ENCODE measurements at places on chromosomes 5 and 9.

- DNase-seq = no peak
Observed at GRCh38 chr5:96997265-96997859, 61.5 kb downstream of the LNPEP start.

- no peak for DNase-seq
Observed at GRCh38 chr9:127411122-127411521, 13.1 kb upstream of the ZNF79 start.

- no peak for DNase-seq
Observed at GRCh38 chr5:151676719-151677118, 10.0 kb downstream of the SPARC start.

DNA sequence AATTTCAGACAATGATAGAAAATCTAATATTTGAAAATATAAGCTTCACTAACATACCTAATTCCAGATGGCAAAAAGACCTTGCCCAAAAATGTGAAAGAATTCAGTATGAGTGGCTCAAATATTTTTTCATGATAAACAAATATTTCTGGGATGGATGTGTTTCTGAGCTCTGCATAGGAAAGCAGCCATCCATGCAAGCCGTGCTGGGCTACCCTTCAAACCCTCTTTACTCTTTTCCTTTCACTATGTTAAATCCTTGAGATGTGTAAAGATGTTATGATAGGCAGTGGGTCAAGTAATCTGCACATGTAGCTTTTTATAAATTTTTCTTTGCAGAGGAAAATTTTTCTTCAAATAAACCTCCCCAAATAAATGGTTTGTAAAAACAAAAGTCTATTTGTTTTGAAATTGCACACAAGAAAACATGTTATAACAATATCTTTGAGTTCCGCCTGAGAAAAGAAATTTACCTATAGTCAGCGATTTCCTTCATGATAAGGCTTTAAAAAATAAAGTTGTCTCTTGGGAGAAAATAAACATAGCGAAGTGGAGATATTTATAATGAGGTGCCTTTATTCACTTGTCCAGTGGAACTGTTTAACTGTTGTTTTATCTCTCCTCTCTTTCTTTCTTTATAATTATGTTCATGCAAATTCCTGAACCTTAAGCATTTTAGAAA lies 154.3 kb upstream of the PITX1 start:
- DNase-seq = no peak

DNA sequence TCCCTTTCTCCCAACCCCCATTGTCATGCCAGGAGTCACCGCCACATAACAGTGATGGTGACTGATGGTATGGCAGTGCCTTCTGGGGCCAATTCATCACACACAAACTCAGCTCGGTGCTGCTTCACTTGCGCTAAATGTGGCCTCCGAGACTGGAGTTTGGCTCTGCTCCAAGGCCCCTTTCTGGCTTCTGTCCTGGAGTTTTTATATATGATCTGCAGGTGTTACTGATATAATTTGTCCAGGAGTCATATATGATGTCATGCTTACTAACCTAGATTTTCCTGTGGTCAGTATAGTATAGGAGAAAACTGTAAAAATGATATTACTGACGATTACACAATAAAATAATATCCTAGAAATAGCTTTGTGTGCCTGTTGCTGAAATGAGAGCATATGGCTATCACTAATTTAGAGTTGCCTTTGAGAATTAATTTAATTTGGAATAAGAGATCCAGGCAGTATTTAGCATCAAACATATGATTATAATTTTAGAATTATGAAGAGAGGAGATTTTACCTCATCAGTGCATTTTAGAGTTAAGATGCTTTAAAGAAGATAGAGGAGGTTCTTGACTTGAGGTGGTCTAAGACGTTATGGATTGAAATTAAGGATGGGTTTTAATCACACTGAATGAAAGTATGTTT lies 334.1 kb upstream of the CD180 start:
- DNase-seq = no peak

DNA sequence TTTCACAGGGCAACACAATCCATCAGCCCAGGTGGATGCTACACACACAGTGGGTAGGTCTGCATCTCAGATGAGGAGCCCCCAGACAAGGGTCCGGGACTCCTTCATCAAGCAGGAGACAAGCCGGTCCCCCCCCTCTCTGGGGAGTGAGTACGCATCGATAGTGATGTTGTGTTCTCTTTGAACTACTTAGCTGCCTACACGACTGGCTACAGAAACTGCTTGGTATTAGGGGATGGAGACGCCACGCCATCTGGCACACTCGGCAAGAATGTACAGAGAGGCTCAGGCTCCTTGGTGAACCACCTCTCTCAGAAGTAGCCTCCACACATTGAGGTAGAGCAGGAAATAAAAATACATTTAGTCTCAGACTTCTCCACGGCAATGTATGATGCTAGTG lies 179.8 kb downstream of the CNTNAP3 start:
- no peak for DNase-seq

DNA sequence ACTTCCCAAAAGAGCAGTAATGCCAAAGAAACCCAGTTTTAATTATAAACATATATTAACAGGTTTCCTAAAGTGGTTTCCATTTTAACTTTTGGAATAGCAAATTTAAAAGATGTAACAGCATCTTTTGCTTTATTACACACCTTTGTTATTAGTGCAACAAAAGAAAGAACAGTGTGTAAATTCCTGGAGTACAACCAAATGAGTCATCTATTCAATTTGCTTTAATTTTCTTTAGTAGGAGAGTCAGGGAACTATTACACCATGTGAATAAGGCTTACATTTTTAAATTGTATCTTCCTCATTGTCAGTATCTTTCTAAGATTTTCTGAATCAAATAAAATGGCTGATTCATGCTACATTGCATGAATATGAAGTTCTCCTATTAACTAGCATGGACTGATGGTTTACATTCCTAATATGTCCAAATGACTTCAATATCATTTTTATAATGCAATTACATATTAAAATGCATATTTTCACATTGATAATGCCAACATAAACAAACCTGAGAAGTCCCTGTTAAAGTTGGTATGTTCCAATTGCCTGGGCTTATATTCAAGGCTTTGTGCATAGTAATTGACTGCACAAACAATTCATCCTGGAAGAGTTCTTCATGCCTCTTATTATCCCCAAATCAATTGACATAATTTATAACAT lies 22.5 kb downstream of the EDIL3 start:
- no peak for DNase-seq

- no peak for DNase-seq
Observed at GRCh38 chr9:133387680-133388079, 11.5 kb downstream of the STKLD1 start.

- no peak for DNase-seq
Observed at GRCh38 chr9:72396247-72397091, 31.5 kb upstream of the ZFAND5 start.

DNA sequence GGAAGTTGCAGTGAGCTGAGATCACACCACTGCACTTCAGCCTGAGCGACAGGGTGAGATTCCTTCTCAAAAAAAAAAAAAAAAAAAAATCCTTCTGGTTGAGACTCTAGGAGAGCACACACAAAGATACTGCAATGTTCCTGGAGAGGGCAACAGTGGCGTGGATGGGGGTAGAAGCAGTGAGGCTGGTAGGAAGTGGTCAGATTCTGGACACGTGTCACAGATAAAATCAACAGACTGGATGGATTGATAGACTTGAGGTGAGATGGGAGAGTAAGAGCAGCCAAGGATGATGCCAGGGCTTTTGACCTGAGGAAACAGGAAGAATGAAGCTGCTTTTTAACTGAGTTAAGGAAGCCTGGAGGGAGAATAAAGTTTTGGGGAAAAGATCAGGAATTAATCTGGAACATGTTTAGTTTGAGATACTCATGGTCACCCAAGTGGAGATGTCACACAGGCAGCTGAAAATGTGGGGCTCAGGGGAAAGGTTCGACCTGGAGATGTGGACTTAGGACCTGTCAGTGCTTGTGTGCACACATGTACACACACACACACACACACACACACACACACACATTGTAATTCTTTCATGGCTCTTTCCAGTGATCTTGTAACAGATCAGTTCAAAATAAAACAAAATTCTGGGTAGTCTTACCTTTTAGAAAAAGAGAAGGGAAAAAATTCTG lies 88.1 kb downstream of the FANCC start:
- no peak for DNase-seq

DNA sequence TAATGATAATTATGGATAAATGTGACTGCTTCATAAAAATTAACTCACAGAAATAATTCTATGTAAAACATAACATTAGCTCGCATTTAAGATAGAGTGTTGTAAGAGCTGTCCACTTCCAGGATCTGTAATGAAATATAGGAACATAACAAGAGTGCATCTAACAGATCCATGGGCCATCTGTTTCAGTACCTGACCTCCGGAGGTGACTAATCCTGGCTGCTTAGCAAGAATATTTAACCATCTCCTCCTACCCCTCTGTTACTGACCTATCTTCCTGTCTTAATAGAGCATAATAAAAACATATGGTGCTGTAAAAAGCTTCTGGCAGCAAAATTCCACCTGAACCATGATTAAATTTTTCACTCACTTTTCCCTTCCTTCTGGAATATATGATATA lies 7.1 kb downstream of the PLCXD3 start:
- no peak for DNase-seq

- no peak for DNase-seq
Observed at GRCh38 chr5:152622628-152623027, 217.5 kb upstream of the NMUR2 start.

GRCh38 chr5:42572313-42572712 lies 149.1 kb downstream of the GHR start:
- DNase-seq = no peak

DNA sequence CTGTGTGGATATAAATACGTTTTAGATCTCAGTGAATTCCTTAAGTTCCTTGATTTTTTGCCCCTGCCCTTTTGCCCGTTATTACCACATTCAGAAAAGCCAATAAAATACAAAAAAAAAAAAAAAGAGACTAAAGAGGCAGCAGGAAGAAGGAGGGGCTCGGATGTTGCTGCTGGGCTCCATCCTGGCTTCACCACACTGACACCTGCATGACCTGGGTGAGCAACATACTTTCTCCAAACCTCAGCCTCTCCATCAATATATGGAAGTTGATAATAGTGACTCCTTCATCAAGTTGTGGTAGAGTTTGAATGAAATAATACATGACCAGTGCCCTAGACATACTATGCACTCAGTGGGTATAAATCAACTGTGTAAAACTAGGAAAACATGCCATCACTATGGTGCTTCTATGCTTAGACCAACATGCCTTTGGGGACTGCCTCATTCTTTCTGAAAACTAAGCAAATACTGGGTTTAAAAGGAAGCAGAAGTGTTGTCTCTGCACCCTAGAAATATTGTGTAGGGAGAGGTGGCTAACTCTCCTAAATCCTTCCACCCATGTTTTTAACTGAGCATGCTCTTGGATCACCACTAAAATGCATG lies 243.0 kb downstream of the PIK3R1 start:
- no peak for DNase-seq

- DNase-seq = no peak
Observed at GRCh38 chr9:128733256-128733655, 9.3 kb upstream of the ZDHHC12 start.

- no peak for DNase-seq
Observed at GRCh38 chr5:13919786-13920185, 24.7 kb downstream of the DNAH5 start.

GRCh38 chr9:130183133-130183762 lies 11.0 kb downstream of the NCS1 start:
- no peak for DNase-seq

- no peak for DNase-seq
Observed at GRCh38 chr5:116438979-116439554, 135.6 kb downstream of the SEMA6A start.

GRCh38 chr9:127397646-127398274 lies 791 bp downstream of the SLC2A8 start:
- DNase-seq = no peak

DNA sequence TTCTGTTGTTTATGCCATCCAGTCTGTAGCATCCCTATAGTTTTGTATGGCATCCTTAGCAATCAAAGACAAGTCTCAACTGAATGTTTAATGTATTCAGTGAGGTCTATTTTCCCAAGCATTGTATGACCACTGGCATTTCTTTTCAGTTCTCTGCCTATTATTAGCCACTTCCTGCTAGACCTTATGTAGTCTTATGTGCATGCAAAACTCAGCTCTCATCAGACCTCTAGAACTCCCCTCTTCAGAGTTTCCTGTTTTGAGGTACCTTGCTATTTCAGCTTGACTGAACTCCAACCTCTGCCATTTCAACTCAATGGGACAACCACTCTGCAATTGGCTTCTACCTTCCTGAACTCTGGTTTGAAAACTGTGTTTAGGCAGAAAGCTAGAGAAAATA lies 113.2 kb downstream of the SLC25A46 start:
- no peak for DNase-seq

DNA sequence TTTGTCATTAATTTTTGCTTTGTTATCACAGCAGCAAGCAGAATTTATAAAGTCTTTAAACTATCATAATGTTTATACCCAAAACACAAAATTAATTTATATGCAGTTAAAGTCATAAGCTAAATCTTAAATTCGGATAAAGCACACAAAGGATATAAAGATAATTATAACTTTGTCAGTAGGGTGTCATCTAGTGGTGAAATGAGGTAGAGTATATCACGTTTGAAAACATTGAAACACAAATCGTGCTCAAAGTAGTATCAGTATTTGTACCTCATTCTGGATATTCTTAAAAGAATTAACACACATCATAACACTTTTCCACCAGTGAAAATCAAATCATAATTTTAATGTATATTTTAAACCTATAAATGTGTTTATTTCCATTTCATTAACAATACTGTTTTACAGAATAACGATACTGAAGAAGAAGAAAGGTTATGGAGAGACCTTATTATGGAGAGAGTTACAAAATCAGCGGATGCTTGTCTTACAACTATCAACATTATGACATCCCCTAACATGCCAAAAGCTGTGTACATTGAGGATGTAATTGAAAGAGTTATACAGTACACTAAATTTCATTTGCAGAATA lies 129.5 kb downstream of the NIPBL start:
- no peak for DNase-seq

DNA sequence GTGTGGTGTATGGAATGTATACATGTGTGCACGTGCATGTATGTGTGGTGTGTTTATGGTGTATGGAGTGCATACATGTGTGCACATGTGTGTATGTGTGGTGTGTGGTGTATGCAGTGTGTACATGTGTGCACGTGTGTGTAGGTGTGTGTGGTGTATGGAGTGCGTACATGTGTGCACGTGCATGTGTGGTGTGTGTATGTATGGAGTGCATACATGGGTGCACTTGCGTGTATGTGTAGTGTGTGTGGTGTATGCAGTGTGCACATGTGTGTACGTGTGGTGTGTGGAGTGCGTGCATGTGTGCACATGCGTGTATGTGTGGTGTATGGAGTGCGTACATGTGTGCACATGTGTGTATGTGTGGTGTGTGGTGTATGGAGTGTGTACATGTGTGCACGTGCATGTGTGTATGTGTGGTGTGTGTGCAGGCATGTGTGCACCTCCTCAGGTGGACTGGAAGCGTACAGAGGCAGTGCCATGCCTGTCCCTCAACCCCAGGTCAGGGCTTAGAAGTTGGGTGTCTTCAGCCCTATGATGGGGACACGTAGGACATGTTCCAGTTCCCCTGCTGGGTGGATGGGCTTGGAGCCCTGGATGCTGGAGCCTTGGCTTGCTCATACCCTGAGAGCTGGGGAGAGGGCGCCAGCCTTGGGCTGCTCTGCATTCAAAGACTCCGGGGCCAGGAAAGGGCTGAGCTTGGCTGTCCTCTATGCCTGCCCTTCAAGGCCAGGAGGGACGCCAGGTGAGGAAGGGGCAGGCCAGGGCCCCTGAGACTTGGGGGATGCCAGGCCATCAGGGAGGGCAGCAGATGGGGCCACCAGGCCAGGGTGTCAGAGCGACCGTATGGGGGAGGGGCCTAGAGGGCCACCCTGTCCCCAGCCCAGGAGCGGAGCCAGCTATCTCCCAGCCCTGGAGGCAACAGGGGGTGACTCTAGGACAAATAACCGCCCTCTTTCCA lies 12.2 kb downstream of the MYMK start:
- no peak for DNase-seq
